Cardiac ventricle fibroblast (primary cell): ENCODE measurements at places on chromosomes 13 and 19. TPM values are rescaled to one million over a fixed set of nuclear protein-coding genes. Genes with fewer than 3 reads are reported as not detected.

The KLK3 gene
- total RNA-seq: not detected in 2 replicates

The PPP1R15A gene
- total RNA-seq: 28.2 and 33.1 TPM in 2 replicates

The ZNF93 gene
- 2.9 and 3.1 TPM in 2 replicates for total RNA-seq

The MCEMP1 gene
- total RNA-seq: not detected in 2 replicates

The TBXA2R gene
- total RNA-seq: 0.94 and 1.0 TPM in 2 replicates

The PSENEN gene
- total RNA-seq: 33.8 and 46.2 TPM in 2 replicates

The FLT1 gene
- total RNA-seq: 2.0 and 2.4 TPM in 2 replicates

The ZNF528 gene
- total RNA-seq: 10.4 and 19.5 TPM in 2 replicates

The KLK8 gene
- total RNA-seq: not detected in 2 replicates

The CCDC70 gene
- total RNA-seq: not detected in 2 replicates

The STK24 gene
- total RNA-seq: 30.7 and 36.5 TPM in 2 replicates

The ZNF534 gene
- 0.06 TPM in 1 of 2 replicates, not detected in the other for total RNA-seq

The DIRAS1 gene
- total RNA-seq: 0.54 and 2.0 TPM in 2 replicates

The AMH gene
- total RNA-seq: 0.31 and 0.39 TPM in 2 replicates

The LIPE gene
- 3.8 and 3.9 TPM in 2 replicates for total RNA-seq

The PRODH2 gene
- total RNA-seq: not detected in 2 replicates

The COMP gene
- 0.10 and 0.25 TPM in 2 replicates for total RNA-seq

The PEAK3 gene
- total RNA-seq: not detected in 2 replicates

The KIR2DL3 gene
- total RNA-seq: not detected in 2 replicates

The NLRP11 gene
- 0.06 TPM in 1 of 2 replicates, not detected in the other for total RNA-seq

The CAMSAP3 gene
- not detected in 2 replicates for total RNA-seq

The PLA2G4C gene
- 0.83 and 2.6 TPM in 2 replicates for total RNA-seq

The EBI3 gene
- not detected in 2 replicates for total RNA-seq

The DENND1C gene
- not detected in 2 replicates for total RNA-seq

The ZGLP1 gene
- 0.25 and 3.2 TPM in 2 replicates for total RNA-seq

The RASIP1 gene
- total RNA-seq: 3.7 and 4.1 TPM in 2 replicates

The SWSAP1 gene
- 1.2 and 1.6 TPM in 2 replicates for total RNA-seq

The KIR3DL2 gene
- not detected in 2 replicates for total RNA-seq

The PSG2 gene
- total RNA-seq: not detected in 2 replicates

The KLF2 gene
- 1.4 and 2.4 TPM in 2 replicates for total RNA-seq

The ERCC5 gene
- total RNA-seq: 58.0 and 77.6 TPM in 2 replicates
